ENCODE measurements at places on chromosomes 2 and 18.

GRCh38 chr2:9201185-9201891 lies 5.3 kb upstream of the ASAP2 start:
- DNase-seq = no peak

GRCh38 chr2:24813691-24814137 lies 20.5 kb downstream of the CENPO start:
- DNase-seq = no peak

DNA sequence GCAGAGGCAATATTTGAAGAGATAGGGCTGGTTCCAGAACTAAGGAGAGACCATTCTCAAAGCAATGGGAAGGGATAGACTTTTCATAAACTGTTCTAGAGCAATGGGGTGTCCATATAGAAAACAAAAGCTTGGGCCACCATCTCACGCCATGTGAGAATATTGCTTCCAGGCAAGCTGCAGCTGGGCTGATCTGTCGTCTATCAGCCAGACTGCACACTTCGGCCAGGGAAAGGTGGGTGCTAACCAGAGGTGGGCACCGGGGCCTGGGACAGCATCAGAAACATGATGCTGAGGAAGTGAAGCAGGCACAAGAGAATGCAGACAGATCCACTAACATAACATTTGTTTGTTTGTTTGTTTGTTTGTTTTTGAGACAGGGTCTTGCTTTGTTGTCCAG lies 43.7 kb downstream of the MYO7B start:
- peak; percentile 3 for DNase-seq

GRCh38 chr2:157747695-157748370 lies 119.2 kb upstream of the ACVR1C start:
- no peak for DNase-seq

DNA sequence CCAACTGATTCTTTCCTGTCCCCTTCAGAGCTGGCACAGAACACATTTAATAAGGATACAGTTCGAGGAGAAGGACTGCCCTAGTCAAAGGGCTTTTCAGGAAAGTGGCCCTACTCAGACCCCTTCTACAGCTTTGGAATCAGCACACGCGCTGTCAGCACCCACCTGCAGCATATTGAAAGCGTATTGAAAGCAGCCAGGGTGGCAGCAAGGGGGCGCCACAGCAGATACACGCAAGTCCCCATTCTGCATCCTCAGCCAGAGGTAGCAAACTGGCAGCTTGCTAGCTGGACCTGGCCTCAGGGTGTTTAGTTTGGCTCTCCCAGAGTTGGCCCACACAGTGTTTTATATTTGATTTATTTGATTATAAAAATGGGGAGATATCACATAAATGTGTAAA lies 101.0 kb upstream of the NT5C1B start:
- no peak for DNase-seq

DNA sequence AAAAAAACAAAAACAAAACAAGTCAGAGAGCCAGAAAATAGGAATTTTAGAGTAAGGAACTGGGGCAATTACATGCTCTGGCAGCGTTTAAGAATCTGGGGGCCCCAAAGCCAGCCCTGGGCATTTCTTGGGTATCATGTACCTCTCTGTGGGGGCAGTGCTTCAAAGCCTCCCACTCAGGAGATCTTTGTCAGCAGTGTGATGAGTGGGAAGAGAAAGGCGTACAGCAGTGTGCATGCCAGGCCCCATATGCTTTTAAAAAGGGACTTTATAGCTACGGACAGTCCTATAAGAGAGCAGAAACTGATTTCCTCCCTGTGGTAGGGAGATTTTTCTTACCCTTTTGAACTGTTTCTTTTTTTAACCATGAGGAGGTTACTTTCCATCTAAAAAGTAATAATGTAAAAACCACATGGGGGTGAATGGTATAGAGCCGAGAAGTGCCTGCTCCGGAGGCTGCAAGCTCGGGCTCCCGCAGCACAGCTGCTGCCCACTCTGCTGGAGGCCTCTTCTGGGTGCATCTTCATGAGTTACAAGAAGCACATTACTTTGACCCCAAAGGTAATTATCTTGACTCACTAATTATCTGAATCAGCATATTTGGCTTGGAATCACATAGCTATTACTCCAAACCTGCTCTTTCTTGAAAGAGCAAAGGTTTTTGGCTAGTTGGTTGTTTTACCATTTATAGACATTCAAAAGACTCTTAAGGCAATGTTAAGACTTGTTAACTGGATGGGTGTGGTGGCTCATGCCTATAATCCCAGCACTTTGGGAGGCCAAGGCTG lies 46.4 kb downstream of the PROC start:
- DNase-seq = no peak

DNA sequence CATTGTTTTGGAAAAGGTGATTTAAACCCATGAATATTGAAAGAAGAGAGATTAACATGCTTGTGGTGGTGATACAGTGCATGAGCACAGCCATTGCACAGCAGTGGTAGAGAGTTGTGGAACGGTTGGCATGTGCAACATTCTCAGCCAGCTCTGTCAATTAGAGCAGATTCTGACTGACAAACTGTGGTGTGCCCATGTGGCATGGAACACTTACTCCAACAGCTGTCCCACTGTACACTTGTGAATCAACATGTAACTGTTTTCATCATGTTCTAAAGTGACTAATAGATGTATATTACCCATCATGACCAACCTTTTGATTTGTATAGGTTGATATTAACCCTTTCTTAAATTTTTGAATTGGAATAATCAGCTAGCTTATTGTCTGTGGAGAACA lies 55.6 kb downstream of the PKP4 start:
- no peak for DNase-seq

GRCh38 chr2:88765154-88765888 lies 73.8 kb downstream of the RPIA start:
- DNase-seq = peak; percentile 54

DNA sequence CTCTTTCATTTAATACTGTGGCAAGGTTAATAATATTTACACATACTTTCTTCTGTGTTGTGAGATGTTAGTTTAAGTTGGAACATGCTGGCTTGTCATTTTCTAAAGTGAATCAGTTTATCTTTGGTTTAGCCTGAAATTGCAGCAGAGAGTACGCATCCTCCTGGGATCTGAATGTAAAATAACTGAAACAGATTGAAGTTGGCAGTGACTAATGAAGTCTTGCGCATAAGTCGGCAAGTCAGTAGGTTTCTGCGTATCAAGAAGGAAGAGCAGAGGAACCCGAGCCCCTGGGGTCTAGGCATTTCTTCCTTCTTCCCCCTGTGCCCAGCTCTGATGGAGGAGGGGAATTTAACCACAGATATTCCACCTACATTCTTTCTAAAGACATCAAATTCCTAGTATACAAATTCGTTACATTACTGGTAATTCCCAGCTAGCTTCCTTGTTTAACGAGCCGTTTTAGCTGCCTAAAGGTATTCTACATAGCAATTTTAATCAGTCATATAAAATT lies 392.1 kb upstream of the RAB12 start:
- DNase-seq = no peak

DNA sequence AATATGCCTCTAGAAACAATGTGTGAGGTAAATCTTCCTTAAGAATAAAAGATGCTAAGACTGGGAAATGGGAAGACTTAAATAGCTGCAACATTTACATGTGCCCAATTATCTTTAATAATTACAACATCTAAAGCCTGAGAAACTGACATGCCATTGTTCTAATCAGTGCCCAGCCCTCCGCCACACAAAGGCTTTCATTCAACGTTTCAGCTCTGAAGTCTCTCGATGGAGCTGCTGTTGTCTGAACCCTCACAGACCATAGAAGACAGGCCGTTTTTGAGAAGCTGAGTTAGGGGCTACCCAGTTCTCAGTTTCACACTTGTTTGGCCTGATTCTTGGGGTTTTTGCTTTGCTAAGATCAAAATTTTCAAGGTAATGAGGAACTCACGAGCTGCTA lies 315.4 kb upstream of the CHST9 start:
- no peak for DNase-seq
